CD4-positive, alpha-beta T cell treated with Interleukin-4 for 1 hour (primary cell): ENCODE measurements at places on chromosomes 1 and 21.

GRCh38 chr1:234551032-234551378, 59.0 kb downstream of the IRF2BP2 start:
- DNase-seq: no peak

- DNase-seq: no peak
Observed at GRCh38 chr1:153238527-153238926, 21.0 kb upstream of the LORICRIN start.

DNA sequence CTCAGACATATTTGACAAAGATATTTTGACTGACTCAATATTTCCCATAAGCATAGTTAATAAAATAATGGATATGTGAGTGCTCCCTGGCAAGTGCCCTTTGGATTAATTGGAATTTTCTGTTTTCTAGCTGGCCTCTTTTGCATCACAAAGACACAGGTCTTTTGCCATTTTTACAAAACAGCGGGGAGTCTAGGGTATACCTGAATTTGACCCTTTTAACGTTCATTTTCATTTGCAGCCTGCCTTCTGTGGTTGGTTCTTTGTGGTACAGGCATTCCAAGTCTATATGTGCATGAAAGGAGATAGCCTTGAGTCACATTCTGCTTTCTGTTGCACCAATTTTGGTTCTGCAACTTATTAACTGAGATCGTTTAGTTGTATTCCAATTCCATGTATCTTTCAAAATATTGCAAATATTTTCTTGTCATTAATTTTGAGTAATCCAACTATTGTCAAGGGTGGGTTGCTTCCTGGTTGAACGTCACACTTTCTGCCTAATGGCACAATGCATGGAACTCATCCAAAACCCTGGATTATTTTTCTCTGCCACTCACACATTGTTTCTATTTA, 171.7 kb downstream of the CRB1 start:
- no peak for DNase-seq

- no peak for DNase-seq
Observed at GRCh38 chr1:199422206-199422605, 605.3 kb upstream of the NR5A2 start.

DNA sequence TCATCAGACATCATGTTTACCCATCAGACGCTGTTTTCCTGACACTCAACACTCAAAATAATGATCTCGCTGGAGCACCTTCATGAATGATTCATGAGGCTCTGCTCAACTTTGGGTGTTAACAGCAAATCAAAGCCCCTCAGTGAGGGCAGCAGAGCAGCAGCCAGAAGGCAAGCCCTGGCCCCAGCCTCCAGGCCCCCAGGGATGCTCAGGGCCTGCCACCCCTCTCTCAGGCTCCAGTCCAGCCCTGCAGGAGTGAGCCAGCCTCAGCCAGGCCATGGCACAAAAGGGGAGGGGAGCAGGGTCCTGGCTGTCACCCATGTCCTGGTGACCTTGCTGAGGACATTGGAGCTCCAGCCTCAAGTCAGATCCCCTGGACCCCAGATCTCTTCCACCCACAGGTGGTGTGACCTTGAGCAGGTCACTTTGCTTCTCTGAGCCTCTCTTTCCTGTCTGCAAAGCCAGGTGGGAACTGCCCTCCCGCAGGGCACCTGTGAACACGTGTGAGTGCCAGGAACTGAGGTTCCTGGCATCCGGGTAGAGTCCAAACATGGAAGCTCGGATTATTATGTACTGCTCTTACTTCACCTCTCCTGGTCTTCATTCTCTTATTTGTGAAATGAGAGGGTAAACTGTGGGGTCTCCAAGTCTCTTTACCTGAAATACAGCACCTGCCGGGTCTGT, 161.6 kb upstream of the VAMP3 start:
- DNase-seq: no peak

- DNase-seq: peak; percentile 70
Observed at GRCh38 chr1:93180723-93181613, at the start of gene CCDC18. Gene CCDC18 (plus strand): TSS chr1:93180724. CDS start chr1:93183362, 2,638 bp downstream.

- peak; percentile 6 for DNase-seq
Observed at GRCh38 chr21:41972511-41973205, 18.8 kb upstream of the C2CD2 start.

DNA sequence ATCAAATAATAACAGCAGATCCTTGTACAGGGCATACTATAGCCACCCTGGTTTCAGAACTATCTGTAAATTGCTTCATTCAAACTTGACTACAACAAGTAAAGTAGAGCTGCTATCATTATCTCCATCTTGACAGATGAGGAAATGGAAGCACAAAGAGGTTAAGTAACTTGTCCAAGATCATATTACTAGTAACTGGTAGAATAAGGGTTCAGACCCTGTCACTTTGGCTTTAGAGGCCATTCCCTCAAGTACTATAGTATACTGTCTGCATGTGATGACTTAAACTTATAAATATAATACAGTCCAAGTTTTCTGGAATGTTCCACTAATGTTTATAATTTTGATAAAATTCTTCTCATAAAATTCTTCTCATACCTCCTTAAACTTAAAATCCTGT, 24.8 kb downstream of the PGM1 start:
- DNase-seq: no peak

DNA sequence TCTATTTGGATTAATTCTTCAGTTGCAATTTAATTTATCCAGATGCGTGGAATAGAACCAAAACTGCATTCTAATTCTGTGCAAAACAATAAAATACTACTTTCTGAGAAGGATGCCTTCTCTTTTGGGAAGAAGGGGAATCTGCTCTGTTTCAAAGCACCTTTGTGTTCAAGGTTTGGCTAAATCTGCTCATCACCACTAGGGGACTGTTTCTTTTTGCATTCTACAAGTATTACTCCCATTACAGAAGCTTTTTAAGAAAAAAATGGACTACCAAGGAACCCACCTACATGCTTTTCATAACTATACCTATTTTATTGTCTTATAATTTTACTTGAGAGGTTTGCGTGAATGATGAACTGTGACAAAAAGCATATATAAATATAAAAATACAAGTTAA, 18.2 kb downstream of the MRPS6 start:
- DNase-seq: no peak

DNA sequence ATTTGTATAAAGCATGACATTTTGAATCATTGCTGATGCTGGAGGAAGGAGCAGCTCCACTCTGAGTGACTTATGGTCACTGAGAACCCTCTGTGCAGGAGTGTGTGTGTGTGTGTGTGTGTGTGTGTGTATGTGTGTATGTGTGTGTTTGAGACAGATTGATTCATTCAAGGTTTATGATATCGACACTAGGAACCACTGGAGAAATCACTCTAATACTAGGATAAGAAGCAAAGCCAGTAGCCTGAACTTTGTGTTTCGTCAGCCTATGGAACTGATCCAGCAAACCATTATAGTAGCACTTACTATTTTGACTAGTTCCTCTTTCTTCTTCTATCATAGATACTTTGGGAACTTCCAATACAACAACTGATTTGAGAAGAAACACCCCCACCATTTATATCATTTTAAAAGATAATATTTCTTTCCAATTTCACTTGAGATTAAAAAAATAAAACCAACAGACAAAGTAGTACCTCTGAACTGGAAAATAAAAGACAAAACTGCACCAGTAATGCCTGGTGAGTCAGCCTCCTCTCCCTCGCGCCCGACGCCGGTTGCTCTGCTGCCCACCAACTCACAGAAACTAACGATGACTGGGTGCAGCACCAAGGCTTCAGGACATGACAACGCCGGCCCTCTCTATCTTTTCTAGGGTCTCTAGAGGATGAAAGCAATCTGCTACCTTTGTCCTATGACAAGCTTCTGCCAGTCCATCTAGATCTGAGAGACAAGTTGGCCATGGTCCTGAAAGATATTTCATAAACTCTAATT, 20.9 kb downstream of the SLAMF1 start:
- no peak for DNase-seq

- DNase-seq: no peak
Observed at GRCh38 chr1:199855580-199855979, 171.9 kb upstream of the NR5A2 start.

DNA sequence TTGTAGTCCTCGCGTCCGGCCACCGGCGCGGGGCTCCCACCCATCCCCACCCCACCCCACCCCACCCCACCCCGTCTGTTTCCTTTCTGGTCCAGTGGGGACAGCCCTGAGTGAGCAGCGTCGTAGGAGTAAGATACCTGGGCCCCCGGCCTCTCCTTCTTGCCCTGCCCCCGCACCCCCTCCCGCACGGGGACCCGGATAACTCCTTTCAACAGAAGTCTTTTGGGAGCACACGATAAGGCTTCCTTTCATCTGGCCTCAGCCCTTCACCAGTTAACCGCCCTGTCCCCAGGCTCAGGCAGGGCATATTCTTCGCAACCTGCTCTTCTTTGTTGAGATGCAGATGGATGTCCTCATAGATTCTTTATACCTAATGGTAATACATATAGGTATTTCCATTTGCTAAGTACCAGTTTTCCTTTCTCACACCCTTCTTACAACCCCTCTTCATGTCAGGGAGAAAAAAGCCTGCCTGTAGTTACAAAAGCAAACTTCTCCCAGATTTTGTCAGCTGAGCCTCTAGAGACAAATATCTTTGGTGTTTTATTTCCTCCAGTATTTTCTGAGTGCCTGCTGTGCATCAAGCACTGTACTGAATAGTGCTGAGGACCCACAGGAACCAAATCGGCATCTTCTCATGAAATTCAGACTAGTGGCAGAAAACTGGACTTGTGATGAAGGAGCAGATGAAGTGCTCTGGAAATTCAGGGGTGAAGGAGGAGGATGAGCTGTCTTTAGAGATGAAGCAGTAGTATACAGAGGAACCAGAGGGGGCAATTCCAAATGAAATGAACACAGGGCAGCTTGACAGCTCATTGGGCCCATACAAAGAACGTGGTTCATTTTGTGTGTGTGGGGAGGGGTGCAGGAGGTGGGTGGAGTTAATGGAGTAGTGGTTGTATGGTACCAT, 33.6 kb downstream of the SLC2A1 start:
- DNase-seq: no peak

- DNase-seq: no peak
Observed at GRCh38 chr1:88266051-88266450, 418.0 kb upstream of the PKN2 start.

GRCh38 chr1:31749785-31750735, 14.1 kb downstream of the ADGRB2 start:
- no peak for DNase-seq

DNA sequence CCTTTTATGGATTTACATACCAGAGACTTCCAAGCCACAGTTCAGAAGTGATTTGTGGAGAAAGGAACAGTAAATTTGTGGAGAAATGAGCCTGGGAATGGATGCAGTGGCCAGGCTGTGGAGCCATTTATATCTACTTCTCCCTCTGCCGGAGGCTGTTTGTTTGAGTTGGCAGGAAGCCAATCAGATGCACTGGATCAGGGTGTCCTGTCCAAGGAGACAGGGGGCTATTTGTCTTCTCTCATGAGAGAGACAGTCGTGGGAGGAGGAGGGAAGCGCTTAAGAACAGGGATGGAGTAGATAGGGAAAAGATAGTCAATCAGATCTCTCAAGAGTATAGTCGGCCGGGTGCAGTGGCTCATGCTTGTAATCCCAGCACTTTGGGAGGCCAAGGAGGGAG, 2.8 kb upstream of the HAPLN2 start:
- no peak for DNase-seq

DNA sequence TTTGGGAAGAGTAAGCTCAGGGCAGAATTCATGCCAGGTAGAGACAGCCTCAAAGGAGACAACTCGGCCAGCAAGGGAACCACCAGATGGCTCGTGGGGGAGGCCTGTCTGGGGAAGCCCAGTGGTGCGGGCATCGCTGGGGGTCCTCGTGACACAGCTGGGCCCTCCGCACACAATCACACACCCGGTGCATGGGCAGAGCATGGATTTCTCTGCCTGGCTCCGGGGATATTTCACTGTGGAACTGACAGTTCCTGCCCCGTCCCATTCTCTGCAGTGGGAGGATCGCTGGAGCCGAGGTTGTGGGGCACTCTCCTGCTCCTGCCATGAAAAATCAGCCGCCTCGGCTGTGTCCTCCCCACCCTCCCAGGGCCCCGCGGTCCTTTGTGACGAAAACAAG, 108.0 kb downstream of the CRYAA start:
- DNase-seq: no peak

DNA sequence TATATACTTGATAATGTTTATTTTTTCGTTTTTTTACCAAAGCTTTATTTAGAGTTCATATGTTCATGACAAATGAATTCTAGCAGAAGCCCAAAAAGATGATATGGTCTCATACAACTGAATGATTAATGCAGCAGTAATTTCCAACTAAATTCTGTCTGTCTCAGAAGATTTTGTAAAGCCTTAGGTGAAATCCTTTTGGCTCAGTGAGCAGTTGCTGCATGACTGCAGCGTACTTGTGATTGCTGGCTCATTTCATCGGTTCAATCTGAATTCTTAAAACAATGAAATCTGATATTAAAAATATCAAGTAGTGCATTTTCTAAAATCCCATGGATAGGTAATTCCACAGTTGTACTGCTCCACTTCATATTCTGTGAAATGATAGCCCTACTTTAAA, 73.2 kb downstream of the AK5 start:
- no peak for DNase-seq

DNA sequence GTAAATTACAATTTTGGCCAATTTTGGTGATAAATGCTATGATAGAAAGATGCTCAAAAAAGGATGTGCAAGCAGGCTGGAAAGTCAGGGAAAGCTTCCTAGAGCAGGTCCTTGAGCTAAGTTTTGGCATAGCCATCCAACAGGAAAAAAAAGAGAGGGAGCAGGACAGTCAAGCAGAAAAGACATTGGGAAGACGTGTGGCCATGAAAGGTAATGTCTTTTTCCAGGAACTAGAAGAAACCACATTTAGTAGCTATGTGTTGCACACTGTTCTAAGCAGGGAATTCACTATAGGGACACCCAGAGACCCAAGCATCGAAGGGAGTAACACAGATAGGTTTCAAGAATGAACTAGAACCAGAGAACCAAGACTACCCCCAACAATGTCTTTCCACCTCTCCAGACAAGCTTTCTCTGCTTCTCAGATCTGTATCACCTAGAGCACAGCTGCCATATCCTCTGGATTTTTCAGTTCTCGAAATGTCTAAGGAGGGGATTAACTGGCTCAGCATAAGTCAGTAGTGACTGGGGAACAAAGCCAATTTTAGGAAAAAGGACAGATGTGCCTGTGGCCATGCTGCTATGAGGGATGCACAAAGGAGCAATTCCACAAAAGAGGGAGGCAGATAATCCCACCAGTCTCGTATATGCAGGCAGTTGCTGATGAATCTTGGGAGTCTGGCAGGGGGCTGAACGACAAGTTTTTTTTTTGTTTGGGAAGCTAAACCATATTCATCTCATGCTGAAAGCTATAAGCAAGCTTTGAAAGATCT, 97.1 kb upstream of the DAB1 start:
- DNase-seq: no peak

GRCh38 chr1:54254055-54254454, 54.1 kb downstream of the MRPL37 start:
- DNase-seq: no peak
